ENCODE measurements at places on chromosomes 12 and 14. TPM values are rescaled to one million over a fixed set of nuclear protein-coding genes. Genes with fewer than 3 reads are reported as not detected.

Gene CD27
- total RNA-seq, result not detected

DNA sequence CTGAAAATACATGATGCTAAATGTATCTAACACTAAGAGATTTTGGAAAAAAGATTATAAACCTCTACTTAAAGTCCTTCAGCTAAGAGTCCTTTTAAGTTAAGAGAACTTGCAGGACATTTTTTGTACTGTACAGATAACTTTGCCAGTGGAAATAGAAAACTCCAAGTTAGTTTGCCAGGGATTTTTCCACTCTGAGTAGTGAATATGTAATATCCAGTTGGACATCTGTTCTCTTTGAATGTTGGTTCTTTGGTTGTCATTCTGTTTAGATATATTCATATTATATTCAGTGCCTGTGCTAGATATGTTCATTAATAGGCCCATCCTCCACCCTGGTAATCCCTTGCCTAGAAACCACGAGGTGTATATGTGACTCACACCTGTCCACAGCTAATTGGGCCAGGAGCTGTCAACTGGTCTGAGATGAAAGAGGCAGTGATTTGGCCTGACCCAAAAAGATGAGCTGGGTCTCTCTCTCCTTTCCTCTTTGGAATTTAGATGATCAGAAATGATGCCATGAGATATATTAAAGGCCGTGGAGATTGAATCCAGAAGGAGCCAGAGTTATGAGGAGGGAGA lies 261.0 kb upstream of the LRIG3 start:
- no peaks in the 10 kb centered on the region for H3K36me3 ChIP-seq
- no peak overlapping the region for H3K27ac ChIP-seq
- H3K4me3 ChIP-seq, result no peak overlapping the region
- H3K4me1 ChIP-seq, result no peaks in the 10 kb centered on the region
- no peaks in the 10 kb centered on the region for H3K27me3 ChIP-seq

DNA sequence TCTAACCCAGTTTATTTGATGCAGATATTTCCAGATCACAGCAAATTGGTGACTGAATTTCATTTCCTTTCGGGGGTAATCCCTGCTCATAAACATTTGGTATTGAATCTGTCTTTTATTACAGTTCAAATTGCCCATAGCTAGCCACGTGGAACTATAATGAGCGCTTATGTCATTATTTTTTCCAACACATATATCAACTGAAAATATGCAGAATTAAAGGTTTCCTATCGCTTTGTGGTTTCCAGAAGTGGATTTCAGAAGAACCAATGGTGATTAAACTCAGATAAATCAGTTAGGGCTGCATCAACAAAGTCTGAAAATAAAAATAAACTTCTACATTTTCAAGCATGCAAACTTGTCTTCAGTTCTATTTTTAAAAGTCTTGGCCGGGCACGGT lies 111.9 kb downstream of the PIK3C2G start:
- no peaks in the 10 kb centered on the region for H3K4me1 ChIP-seq
- no peaks in the 10 kb centered on the region for H3K27me3 ChIP-seq
- no peaks in the 10 kb centered on the region for H3K36me3 ChIP-seq
- no peak overlapping the region for H3K4me3 ChIP-seq

DNA sequence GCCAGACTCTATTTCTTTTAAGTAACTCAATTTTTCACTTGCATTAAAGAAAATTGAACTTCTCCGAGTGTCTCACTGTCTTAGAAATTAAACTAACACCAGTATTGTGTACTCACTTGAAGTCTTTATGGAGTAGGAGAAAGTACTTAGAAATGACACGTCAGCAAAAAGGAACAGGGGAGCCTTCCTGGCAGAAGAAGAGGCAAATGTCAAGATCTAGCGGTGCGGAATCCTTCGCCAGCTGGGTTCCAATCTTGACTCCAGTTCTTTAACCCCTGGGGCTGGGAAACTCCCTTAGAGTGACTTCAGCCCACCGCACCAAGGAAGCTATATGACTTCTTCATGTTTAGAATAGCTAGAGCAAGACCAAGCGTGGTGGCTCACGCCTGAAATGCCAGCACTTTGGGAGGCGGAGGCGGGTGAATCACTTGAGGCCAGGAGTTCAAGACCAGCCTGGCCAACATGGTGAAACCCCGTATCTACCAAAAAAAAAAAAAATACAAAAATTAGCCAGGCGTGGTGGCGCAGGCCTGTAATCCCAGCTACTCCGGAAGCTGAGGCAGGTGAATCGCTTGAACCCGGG lies 34.4 kb downstream of the WBP11 start:
- H3K27ac ChIP-seq, result peak overlapping the region; percentile 98
- peak overlapping the region; percentile 72 for H3K4me3 ChIP-seq
- peaks cover under 1% of the 10 kb centered on the region for H3K4me1 ChIP-seq
- no peaks in the 10 kb centered on the region for H3K36me3 ChIP-seq
- H3K27me3 ChIP-seq, result no peaks in the 10 kb centered on the region
- DNase-seq, result peak; percentile 29

- H3K27me3 ChIP-seq, result no peaks in the 10 kb centered on the region
- no peaks in the 10 kb centered on the region for H3K4me1 ChIP-seq
- no peak overlapping the region for H3K27ac ChIP-seq
- no peak for DNase-seq
Observed at GRCh38 chr14:89551432-89551831, 134.4 kb upstream of the FOXN3 start.

DNA sequence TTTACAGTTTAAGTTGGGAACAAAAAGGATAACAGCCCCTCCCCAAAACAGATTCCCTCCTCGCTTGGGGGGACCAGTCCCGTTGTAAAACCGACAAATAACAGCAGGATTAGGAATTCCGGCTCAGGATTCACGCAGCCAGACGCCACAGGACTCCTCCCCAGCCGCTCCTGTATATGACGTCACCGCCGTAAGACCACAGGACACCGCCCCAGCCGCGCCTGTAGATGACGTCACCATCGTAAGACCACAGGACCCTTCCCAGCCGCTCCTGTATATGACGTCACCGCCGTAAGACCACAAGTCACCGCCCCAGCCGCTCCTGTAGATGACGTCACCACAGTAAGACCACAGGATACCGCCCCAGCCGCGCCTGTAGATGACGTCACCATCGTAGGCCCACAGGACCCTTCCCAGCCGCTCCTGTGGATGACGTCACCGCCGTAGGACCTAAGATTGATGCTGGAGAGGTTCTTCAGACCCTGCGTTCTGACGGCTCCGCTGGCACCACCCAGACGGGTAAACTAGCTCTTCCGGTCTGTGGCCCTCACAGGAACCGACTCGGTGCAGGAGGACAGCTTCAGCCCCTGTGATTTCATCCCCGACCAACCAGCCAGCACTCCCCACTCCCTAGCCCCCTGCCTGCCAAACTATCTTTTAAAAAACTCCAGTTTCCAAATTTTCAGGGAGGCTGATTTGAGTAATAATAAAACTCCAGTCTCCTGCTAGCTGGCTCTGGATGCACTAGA lies 43.9 kb upstream of the FBRSL1 start:
- no peaks in the 10 kb centered on the region for H3K36me3 ChIP-seq
- H3K27ac ChIP-seq, result peak overlapping the region; percentile 49
- H3K27me3 ChIP-seq, result peaks cover 10% of the 10 kb centered on the region
- DNase-seq, result peak; percentile 67

All from transverse colon (tissue), 4 donors.